ENCODE measurements at places on chromosomes 2 and 18. TPM values are rescaled to one million over a fixed set of nuclear protein-coding genes. Genes with fewer than 3 reads are reported as not detected.

RAD51AP2 gene
- total RNA-seq, result 0.22 TPM

TGOLN2 gene
- total RNA-seq, result 63.7 TPM

OBSL1 gene
- total RNA-seq, result 145 TPM

RMC1 gene
- total RNA-seq, result 24.4 TPM

OSGEPL1 gene
- 17.4 TPM for total RNA-seq

GCG gene
- total RNA-seq, result not detected

ZBTB7C gene
- total RNA-seq, result 7.6 TPM

TEX261 gene
- total RNA-seq, result 25.2 TPM

COLEC11 gene
- 31.1 TPM for total RNA-seq

PLEKHB2 gene
- 68.9 TPM for total RNA-seq

SCN2A gene
- 107 TPM for total RNA-seq

ZNF521 gene
- total RNA-seq, result 64.4 TPM

PTH2R gene
- total RNA-seq, result 0.77 TPM
